Suppressor macrophage (primary cell): ENCODE measurements at places on chromosomes 13 and 19.
A peak's percentile ranks its signal among the peaks of the same experiment; 100 is the strongest.

GRCh38 chr13:32984857-32985626, 31.2 kb upstream of the KL start:
- DNase-seq, result no peak

GRCh38 chr19:58572026-58572817, 913 bp downstream of the MZF1 start:
- peak; percentile 76 for DNase-seq

DNA sequence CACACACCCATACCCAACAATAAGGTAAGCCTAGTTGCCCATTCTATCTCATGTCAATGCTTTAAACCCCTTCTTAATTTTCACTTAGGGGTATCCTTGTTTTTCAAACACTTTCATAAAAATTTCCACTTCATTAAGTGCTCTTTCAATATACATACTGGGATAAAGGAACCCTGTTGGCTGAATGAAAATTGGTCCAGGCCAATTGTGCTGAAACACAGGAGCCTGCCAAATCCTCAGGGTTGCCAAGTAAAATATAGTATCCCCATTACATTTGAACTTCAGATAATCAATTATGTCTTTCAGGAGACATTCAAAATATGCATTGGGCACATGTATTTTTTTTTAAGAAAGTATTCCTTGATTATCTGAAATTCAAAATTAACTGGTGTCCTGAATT, 1131.1 kb downstream of the SLITRK1 start:
- no peak for DNase-seq

DNA sequence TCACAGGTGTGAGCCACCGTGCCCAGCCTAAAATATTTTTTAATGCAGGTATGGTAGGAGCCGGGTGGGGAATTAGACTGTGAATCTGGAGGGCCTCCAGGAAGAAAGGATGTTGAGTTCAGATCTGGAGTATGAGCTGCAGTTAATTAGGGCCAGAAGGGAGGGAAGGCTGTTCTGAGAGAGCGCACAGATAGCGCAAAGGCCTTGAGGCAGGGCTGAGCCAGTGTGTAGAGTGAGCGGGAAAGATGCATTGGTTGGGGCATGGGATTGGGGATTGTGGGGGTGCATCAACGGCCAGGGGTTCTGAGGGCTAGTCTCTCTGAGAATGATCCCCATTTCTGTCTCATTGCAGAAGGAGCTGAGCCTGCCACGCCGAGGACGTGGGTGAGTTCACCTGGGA, 9.7 kb downstream of the MAST3 start:
- no peak for DNase-seq

DNA sequence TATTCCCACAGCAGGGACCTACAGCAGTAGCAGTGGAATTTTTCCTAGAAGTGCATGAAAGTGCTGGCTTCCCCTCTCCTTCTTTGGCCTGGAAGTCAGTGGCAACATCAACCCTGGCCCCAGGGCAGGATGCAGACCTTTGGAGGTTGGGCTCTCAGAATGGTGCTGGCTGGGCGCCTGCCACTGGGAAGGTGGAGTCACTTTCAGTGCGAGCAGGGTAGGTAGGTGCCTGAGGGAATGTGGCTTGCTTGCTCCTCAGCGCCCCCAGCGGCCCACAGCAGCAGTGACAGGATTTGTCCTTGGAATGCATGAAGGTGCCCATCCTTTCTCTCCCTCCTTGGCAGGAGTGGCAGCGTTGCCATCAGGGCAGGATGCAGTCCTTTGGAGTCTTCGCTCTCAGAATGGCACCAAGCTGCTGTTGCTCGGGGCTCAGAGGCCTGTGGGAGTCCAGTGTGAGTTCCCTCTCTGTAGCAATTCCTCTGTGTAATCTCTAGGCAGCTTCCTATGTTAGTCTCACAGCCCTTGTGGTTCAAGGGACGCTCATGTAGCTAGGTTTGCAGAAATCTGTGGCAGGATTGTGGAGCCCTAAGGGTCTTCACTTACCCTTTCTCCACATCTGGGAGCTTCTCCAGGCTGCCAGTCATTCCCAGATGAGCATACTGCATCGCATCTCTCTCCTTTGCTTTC, 354.4 kb upstream of the DACH1 start:
- DNase-seq, result peak; percentile 2

DNA sequence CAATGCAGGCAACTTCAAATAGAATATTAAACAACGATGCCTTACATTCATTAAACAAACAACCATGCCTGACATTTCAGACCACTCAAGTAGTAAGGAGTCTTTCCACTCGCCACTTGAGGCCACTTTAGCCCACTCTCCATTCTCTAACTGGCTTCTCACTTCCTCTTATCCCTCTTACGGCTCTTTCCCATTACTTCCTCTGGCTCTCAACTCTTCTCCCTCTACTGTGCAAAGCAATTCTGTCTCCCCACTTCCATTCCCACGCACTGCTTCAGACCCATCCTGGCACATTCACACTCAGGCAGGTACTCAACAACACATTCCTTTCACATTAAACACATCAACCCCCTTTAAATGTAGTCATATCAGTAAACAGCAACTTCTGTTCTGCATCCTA, 229.8 kb upstream of the IPO5 start:
- DNase-seq, result no peak

- no peak for DNase-seq
Measured at GRCh38 chr19:49689133-49690078, at the start of gene ADM5. ADM5 (plus strand) TSS chr19:49689594; CDS start chr19:49689838, 244 bp downstream.

DNA sequence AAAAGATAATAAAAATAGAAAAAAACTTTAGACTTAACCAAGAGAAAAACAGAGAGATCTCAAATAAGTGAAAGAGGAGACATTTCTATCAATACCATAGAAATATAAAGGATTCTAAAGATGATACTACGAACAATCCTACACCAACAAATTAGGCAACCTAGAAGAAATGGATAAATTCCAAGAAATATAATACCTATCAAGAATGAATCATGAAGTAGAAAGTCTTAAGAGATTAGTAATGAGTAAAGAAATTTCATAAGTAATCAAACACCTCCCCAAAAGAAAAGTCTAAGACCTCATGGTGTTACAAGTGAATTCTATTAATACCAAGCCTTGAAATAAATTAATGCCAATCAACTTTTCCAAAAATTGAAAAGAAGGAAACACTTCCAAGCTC, 1584.5 kb upstream of the MIR17HG start:
- DNase-seq, result no peak

DNA sequence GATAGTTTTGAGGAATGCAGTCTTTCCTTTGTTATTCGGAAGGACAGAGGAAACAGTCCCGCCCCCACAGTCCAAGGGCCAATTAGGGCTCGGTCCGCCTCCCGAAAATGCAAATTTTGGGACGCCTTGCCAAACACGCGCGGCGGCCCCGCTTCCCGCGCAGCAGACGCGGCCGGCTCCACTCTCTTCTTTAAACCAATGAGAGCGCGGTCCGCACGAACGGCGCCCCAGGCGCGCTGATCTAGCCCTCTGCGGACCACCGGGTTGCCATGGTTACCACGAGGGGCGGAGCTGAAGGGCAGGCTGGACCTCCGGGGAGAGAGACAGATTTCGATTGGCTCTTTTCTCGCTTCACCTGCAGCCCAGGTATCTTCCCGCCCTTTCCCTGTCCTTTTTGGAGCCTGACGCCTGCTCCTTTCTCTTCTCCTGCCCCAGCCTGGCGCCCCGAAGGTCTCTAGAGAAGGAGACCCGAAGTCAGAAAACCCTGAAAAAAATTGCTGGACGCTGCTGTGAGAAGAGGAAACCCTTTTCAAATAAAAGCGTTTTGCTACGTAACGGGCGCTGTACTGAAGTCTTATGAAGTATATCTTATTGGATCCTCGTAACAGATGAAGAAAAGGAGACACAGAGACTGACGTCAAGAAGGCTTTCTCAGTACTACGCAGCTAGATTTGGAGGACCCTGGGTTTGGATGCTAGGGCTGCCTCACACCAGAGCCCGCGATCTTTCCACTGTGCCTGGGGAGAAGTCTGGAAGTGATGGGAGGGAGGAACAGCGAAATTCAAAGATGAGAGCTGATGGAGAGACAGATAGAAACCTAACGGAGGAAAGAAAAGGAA, 2.0 kb downstream of the PTH2 start:
- peak; percentile 67 for DNase-seq

DNA sequence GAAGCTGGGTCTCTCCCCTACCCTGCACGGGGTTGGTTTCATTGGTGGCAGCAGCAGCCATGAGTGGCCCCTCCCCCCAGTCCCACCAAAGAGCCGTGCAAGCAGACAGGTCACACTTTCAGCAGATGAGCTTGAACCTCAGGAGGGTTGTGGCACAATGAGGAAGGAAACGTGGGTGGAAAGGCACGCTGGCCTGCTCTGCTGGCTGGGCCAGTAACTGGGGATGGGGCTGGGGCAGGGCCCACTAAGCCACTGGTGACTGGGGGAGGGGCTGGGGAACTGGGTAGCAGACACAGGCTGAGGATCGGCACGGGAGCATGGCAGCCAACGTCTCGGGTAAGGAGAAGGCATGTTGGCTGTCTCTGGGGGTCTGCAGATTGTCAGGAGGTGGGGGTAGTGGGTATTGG, at the start of gene P2RY11:
TSS of gene P2RY11 (plus strand) at position 289 of the 407 bp plus-strand sequence. CDS start at position 318, 29 bp downstream.
- peak; percentile 85 for DNase-seq

GRCh38 chr13:59766236-59766635, 397.5 kb downstream of the DIAPH3 start:
- DNase-seq, result no peak

DNA sequence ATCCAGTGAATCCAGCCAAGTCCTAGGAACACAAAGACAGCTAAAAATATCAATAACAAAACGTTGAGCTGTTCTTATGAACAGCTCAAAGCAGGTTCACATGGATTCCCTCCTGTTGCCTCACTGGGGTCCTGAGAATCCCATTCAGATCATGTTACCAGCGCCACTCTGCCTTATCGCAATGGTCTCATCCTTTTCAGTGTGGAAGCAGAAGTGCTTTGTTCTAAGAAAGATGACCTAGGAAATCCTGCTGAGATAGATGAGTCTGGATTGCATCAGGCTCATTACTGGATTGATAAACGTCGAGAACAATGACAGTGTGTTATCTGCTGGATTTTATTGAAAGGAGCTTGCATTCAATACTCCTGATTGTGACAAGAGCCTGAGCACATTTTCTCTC, 87.0 kb downstream of the SLAIN1 start:
- DNase-seq, result no peak

DNA sequence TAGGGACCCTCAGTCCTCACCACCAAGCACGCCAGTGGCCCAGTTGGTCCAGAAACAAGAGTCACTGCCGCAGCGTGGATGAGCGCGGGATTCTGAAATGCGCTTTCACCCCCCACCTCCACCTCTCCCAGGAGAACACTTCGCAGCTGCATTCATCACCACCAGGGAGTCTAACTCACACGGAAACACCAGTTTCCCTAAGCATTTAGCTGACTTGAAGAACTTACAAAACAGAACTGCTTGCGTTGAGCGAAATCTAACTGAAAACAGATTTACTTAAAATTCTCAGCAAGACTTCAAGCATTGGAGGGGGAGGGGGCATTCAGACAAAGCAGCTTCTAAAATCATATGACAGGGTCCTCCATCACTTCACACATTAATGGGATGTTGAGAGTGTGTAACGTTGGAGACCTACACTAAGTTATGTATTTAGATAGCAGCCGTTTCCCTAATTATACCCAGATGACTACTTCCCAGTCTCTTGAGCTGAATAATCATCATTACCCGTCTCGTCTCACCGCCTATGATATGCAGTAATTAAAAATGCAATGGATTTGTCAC, 258.2 kb upstream of the IRS2 start:
- no peak for DNase-seq

DNA sequence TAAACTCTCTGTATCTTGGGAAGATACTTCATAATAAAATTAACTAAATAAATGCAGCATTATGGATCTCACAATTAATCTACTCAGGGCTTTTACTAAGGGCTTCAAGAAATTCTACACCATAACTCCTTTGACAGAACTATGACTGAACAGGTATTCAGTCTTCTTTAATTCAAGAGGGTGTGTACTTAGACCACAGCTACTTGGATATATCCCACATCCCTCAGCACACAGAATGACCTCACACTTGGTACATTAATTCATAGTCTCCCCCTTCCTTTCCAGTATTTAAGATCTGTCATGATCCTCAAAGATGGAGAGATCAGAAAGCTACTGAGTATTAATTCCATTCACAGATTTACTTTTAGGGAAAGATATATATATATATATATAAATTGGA, 11.6 kb downstream of the DIAPH3 start:
- no peak for DNase-seq

- DNase-seq, result no peak
Measured at GRCh38 chr13:26756961-26757360, 3.6 kb downstream of the GPR12 start.

DNA sequence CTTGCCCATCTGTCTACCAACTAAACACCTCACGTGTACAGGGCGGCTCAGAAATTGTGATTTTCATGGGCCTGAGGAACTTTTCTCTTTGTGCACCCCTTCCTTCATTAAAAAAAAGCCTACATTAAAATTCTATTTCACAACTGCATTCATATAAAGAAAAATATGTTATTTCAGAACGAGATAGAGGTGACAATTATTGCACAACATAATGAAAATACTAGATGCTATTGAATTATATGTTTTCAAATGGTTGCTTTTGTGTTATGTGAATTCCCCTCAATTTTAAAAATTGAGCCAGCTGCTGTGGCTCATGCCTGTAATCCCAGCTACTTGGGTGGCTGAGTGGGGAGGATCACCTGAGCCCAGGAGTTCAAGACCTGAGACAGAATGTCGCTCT, 5.2 kb downstream of the SLC1A6 start:
- no peak for DNase-seq

DNA sequence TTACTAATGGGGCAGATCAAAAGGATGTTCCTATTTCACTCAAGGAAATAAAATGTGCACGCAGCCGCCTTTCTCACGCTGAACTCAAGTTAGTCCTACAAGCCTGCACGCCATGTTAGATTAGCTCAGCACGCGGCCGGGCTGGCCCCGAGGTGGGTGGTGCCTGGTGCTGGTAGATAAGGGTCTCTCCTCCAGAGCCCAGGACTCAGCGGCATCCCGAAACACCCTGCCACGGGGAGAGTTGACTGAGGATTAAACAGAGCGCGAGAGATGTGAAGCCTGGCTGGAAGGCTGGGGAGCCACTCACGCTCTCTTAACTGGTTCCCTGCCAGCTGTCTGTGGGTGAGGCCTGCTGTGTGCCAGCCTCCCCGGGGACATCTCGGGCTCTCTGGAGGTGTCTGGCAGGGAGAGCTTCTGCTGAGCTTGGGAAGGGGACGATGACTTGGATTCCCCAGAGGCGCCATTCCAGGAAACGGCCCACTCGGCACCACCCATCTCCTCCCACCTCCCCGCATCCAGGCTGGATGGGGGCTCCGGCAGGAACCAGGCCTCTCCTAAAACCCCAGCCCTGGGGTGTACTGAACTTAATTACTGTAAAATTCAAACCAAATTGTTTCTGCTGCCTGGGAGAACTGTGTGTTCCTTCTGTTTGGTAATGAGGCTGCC, 122.2 kb downstream of the KDM4B start:
- no peak for DNase-seq
